Dermis lymphatic vessel endothelial cell (primary cell): ENCODE measurements at places on chromosomes 12 and 14. TPM values are rescaled to one million over a fixed set of nuclear protein-coding genes. Genes with fewer than 3 reads are reported as not detected.

The RAD52 gene
- 4.8 and 9.8 TPM in 2 replicates for total RNA-seq

The ITFG2 gene
- total RNA-seq, result 8.9 and 12.9 TPM in 2 replicates

The LPAR5 gene
- under 0.01 TPM in 1 of 2 replicates, not detected in the other for total RNA-seq

The SERPINA5 gene
- 0.17 TPM in 1 of 2 replicates, not detected in the other for total RNA-seq

The CLEC6A gene
- not detected in 2 replicates for total RNA-seq

The DPY19L2 gene
- total RNA-seq, result 0.17 and 0.43 TPM in 2 replicates

The PRIMA1 gene
- not detected in 2 replicates for total RNA-seq

The HNF1A gene
- not detected in 2 replicates for total RNA-seq

The SLCO1B1 gene
- total RNA-seq, result not detected in 2 replicates

The RHOF gene
- total RNA-seq, result 2.9 and 3.4 TPM in 2 replicates

The CBLN3 gene
- 0.26 and 0.33 TPM in 2 replicates for total RNA-seq

The GZMB gene
- not detected in 2 replicates for total RNA-seq

The CHST11 gene
- total RNA-seq, result 1.4 and 1.6 TPM in 2 replicates

The GPR68 gene
- total RNA-seq, result 0.22 and 0.34 TPM in 2 replicates

The PRPF40B gene
- 1.2 and 2.2 TPM in 2 replicates for total RNA-seq

The DCN gene
- total RNA-seq, result 0.11 TPM in 1 of 2 replicates, not detected in the other

The ZDHHC22 gene
- total RNA-seq, result under 0.01 TPM in 1 of 2 replicates, not detected in the other

The COL2A1 gene
- not detected in 2 replicates for total RNA-seq

The OTOGL gene
- total RNA-seq, result 0.22 and 0.43 TPM in 2 replicates

The ADCY4 gene
- 51.0 and 57.6 TPM in 2 replicates for total RNA-seq

The PPFIBP1 gene
- 740 and 914 TPM in 2 replicates for total RNA-seq

The FAIM2 gene
- total RNA-seq, result not detected in 2 replicates

The CLEC7A gene
- 0.33 and 0.43 TPM in 2 replicates for total RNA-seq

The CSRNP2 gene
- 14.4 and 17.4 TPM in 2 replicates for total RNA-seq

The VRTN gene
- not detected in 2 replicates for total RNA-seq

The C1QL4 gene
- not detected in 2 replicates for total RNA-seq

The GPX2 gene
- total RNA-seq, result not detected in 2 replicates

The CIROP gene
- not detected in 2 replicates for total RNA-seq

The SLC39A5 gene
- 0.09 TPM in 1 of 2 replicates, not detected in the other for total RNA-seq

The COX8C gene
- total RNA-seq, result not detected in 2 replicates

The CALM1 gene
- 1,083 and 1,173 TPM in 2 replicates for total RNA-seq
